Keratinocyte (primary cell): ENCODE measurements at places on chromosomes 4 and X. TPM values are rescaled to one million over a fixed set of nuclear protein-coding genes. Genes with fewer than 3 reads are reported as not detected.

GRCh38 chr4:186593587-186593973 lies 38.2 kb upstream of the MTNR1A start:
- no peak for DNase-seq

- no peak for DNase-seq
Measured at GRCh38 chr4:38919494-38919893, 51.9 kb downstream of the FAM114A1 start.

- DNase-seq: peak; percentile 100
Measured at GRCh38 chrX:17547658-17548057, 172.7 kb downstream of the NHS start.

GRCh38 chr4:145763399-145763798 lies 83.5 kb downstream of the C4orf51 start:
- no peak for DNase-seq

GRCh38 chr4:143514169-143514495 lies 630 bp downstream of the SMARCA5 start:
- no peak for DNase-seq

DNA sequence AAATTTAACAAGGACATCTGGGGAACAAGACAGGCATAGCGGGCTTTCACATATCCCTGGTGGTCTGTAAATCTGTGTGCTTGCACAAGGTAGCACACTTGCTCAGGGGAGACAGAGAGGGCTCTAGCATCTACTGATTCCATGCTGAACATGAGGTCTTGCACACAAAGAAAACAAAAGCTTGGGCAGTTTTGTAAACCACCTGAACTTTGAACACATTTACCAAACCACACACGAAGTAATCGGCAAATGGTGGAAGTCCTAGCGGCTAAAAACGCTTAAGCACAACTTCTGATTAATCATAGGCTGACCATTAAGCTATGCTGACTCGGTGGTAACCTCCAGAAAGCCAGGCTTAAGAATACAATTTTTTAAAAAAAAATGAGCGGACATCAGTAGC lies 52.8 kb downstream of the AKAP4 start:
- no peak for DNase-seq

- DNase-seq: no peak
Measured at GRCh38 chrX:34559325-34559724, 97.8 kb downstream of the TMEM47 start.

- DNase-seq: no peak
Measured at GRCh38 chr4:15139599-15139998, 137.3 kb downstream of the CPEB2 start.

DNA sequence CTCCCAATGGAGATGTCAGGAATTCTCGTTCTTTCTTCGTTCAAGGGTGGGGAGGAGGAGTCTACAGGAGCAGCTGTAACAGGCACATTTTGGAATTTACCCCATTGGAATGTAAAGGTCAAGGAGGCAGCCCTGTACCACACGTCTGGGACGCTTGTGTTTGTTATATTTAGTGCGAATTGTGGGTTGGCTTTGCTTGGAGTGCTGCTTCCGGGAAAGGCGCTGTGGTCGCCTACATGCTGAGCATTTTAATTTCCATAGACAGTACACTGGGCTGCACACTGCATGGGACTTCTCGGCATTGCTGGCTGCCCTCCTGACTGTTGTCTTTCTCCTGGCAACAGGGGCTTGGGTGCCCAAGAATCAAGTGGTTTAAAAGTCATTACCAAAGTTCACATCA lies 12.8 kb downstream of the GYG2 start:
- DNase-seq: no peak

DNA sequence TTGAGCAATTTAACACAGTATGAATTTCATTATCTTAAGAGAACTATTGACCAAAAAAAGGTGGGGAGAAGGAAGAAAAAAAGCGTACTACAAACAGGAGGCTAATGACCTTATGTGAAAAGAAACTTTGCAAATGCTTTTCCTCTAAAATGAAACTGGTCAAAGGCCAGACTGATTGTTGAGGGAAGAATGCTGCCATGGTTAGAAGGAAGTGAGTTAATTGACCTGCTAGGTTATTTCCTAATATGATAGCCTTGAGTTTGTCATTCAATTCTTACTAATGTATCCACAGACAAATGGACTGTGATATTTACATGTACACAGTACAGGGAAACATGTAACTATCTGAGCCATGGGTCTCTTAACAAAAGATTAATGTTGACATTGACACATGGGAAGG lies 132.8 kb downstream of the PCDH19 start:
- DNase-seq: no peak

DNA sequence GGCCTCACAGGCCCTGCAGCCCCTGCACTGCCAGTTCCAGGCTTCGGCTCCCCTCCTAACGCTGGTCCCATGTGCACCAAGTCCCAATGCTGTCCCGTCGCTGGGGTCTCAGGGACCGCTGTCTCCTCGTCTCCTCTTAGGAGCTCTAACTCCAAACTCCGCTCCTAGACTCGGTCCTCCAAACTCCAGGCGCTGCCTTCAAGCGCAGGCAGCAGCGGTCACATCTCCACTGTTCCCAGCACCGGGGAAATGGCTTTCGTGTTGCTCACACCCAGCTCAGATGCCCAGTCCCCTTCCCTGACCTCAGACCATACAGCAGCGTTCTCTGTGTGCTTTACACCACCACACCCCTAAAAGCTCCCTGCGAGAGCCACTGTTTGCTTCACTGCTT lies 19.6 kb upstream of the HMX1 start:
- DNase-seq: no peak

DNA sequence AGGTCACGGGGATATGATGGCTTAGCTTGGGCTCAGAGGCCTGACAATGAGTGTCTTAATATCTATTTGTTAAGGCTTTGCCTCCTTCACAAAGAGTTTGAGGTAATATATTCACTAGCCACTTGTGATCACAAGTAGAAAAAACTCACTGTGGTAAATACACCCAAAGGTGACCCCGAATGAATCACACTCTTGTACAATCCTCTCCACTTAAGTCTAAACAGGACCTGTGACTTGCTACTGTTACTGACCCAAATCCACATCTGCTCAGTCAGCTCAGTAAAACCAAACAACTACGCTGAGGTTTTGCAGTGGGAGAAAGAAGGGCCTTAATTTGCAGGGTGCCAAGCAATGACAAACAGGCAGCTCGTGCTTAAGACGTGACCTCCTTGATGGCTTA lies 223.8 kb upstream of the MAGEC2 start:
- DNase-seq: no peak

DNA sequence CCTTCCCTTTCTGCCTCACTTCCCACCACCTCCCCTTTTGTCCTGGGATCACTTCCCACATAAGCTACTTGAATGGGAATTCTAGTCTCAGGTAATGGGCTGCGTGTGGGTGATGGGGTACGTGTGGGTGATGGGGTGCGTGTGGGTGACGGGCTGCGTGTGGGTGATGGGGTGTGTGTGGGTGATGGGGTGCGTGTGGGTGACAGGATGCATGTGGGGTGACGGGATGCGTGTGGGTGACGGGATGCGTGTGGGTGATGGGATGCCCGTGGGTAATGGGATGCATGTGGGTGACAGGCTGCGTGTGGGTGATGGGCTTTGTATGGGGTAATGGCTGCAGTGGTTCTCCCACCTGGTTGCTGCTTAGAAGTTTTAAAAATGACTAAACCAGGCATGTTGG lies 43.6 kb downstream of the EVC2 start:
- no peak for DNase-seq

- no peak for DNase-seq
Measured at GRCh38 chr4:158895797-158896576, 127.2 kb downstream of the FNIP2 start.

DNA sequence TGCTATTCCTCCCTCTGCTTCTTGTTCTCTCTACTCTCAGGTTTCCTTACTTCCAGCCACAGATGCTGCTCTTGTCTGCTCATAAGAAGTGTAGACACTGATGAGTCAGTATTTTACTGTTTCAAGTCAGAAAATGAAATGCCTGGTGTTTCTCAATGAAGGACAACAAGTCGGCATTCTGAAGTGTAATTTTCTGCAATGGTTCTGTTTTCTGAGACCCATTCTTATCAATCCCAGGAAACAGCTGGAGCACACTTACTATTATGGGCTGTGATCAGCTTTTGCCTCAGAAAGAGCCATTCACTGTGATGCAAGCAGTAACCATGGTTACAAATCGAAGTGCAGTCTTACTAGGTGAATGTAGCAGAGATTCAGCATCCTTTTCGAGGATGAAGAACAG lies 42.0 kb downstream of the SLC4A4 start:
- no peak for DNase-seq

GRCh38 chrX:915427-916229 lies 285.0 kb downstream of the SHOX start:
- DNase-seq: no peak

DNA sequence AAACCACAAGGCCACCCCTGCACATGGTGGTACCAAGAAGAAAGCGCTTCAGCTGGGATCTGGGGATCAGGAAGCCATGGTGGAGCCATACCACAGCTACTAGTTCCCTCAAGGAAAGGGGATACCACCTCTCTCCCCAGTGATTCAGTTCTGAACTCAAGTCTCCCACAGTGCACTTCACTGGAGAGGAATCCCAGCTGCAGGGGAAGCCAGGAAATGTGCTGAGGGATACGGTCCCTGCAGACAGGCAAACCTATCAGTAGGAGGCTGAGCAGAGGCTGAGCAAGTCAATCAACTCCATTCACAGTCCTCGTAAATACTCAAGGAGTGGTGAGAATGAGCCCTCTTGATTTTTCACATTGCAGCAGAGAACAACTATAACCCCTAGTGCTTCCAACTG lies 11.0 kb downstream of the TMEM192 start:
- DNase-seq: no peak

DNA sequence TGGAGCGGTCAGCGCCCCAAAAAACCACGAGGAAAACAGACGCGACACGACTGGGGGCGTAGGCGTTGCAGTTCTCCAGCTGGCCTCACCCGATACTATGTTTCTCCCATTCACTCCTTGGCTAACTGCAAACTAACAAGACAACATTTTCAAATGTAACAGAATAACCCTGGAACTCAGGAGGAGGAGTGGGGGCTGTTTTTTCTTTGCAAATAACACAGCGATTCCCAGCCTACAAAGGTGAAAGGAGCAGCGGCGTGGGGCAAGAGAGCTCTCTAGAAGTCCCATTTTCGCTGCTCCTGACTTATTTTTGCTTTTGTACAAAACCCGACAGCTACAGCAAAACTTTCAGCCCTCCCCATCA lies 1.6 kb downstream of the SOX3 start:
- no peak for DNase-seq

- DNase-seq: no peak
Measured at GRCh38 chrX:130108647-130109428, 1.5 kb downstream of the ELF4 start.

GRCh38 chrX:153407736-153408135 lies 3.5 kb upstream of the ZFP92 start:
- no peak for DNase-seq

DNA sequence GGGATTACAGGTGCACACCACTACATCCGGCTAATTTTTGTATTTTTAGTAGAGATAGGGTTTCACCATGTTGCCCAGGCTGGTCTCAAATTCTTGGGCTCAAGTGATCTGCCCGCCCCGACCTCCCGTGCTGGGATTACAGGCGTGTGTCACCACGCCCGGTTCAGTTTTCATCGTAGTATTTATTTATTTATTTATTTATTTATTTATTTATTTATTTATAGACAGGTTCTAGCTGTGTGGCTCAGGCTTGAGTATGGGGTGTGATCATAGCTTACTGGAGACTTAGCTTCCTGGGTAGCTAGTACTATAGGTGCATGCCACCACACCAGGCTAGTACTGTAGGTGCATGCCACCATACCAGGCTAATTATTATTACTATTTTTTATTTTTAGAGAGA lies 64.1 kb upstream of the STOX2 start:
- DNase-seq: no peak

GRCh38 chrX:2313864-2314640 lies 186.7 kb downstream of the DHRSX start:
- no peak for DNase-seq

GRCh38 chrX:129930941-129931410 lies 25.0 kb downstream of the UTP14A start:
- DNase-seq: no peak

GRCh38 chrX:96764864-96765263 lies 80.2 kb downstream of the DIAPH2 start:
- no peak for DNase-seq

DNA sequence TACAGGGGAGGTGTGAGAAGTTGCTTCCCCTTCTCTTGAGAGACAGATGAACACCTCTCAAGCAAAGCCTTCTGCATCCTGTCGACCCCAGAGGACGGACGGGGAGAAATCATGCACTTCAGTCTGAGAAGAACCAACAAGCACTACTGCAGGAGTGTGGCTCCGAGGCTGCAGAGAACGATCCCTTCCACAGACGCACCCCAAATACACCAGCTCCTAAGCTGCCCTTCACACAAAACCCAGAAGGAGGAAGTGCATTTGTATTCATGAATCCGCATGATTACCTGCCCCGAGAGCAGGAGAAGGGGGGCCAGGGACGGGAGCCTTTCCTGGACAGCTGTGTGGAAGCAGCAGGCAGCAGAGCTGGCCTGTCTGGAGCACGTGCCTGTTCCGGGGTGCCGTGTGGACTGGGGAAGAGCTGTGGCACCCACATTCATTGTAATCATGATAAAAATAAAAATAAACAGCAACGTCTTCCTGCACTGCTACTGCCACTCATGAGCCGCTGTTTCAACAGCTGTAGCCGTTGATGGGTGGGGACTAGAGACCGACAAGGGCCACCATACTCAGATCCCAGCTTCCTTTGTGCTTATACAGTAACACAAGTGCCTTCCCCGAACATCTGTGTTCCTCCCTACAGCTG lies 42.9 kb downstream of the ACSL1 start:
- DNase-seq: no peak

GRCh38 chr4:6123116-6123515 lies 77.2 kb downstream of the JAKMIP1 start:
- no peak for DNase-seq

The VSIG4 gene
- not detected in 3 replicates for polyA plus RNA-seq

The ASB12 gene
- polyA plus RNA-seq: 0.09 TPM in 1 of 3 replicates, not detected in the others

The RAB40AL gene
- polyA plus RNA-seq: 0.07 to 0.09 TPM in 2 of 3 replicates, not detected in the other

The SORCS2 gene
- polyA plus RNA-seq: 0.01 to 0.40 TPM (median 0.09 TPM) in 3 replicates

The PRRG1 gene
- polyA plus RNA-seq: 19.5 to 30.2 TPM (median 29.2 TPM) in 3 replicates

The SLITRK2 gene
- not detected in 3 replicates for polyA plus RNA-seq

The FAM47A gene
- not detected in 3 replicates for polyA plus RNA-seq

The ATP6AP1 gene
- 42.4 to 85.5 TPM (median 74.1 TPM) in 3 replicates for polyA plus RNA-seq

The REELD1 gene
- 0.06 TPM in 1 of 3 replicates, not detected in the others for polyA plus RNA-seq

The ARHGAP36 gene
- polyA plus RNA-seq: not detected in 3 replicates

The SPIN2A gene
- polyA plus RNA-seq: 0.17 to 0.42 TPM (median 0.32 TPM) in 3 replicates

The CTAG1A gene
- not detected in 3 replicates for polyA plus RNA-seq

The PAGE2 gene
- polyA plus RNA-seq: not detected in 3 replicates

The TEX13A gene
- polyA plus RNA-seq: not detected in 3 replicates

The ADGRG4 gene
- polyA plus RNA-seq: not detected in 3 replicates
